ENCODE measurements at places on chromosomes 5 and 9.

GRCh38 chr5:163458778-163459385, 1.0 kb downstream of the NUDCD2 start:
- no peak for DNase-seq

DNA sequence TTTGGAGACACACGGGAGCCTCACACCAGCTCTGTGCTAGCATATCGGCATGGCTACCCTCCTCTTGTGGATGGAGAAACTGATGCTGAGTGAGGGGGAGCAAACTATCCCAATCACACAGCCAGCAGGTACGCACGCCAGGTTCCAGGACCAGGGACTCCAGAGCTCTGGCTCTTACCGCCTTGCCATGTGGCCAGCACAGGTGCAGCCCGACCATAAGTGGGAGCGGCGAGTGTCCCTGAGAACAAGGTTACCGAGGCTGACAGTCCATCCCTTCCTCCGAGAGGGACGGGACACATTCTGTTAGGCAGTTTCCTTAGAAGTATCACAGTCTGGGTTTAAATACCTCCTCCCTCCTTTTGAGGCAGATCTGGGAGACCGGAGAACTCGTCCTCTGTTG, 86.0 kb downstream of the PAX5 start:
- no peak for DNase-seq

DNA sequence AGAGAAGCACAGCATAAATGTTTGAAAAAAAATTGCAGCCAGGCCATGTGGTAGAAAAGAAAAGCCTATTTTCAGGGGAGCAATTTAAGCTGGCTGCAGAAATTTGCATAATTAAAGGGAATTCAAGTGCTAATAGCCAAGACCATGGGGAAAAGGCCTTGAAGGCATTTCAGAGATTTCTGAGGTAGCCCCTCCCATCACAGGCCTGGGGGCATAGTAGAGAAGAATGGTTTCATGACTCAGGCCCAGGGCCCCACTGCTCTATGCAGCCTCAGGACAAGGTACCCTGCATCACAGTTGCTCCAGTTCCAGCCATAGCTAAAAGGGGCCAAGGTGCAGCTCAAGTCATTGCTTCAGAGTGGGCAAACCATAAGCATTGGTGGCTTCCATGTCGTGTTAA, 1416.0 kb downstream of the EFNA5 start:
- no peak for DNase-seq

DNA sequence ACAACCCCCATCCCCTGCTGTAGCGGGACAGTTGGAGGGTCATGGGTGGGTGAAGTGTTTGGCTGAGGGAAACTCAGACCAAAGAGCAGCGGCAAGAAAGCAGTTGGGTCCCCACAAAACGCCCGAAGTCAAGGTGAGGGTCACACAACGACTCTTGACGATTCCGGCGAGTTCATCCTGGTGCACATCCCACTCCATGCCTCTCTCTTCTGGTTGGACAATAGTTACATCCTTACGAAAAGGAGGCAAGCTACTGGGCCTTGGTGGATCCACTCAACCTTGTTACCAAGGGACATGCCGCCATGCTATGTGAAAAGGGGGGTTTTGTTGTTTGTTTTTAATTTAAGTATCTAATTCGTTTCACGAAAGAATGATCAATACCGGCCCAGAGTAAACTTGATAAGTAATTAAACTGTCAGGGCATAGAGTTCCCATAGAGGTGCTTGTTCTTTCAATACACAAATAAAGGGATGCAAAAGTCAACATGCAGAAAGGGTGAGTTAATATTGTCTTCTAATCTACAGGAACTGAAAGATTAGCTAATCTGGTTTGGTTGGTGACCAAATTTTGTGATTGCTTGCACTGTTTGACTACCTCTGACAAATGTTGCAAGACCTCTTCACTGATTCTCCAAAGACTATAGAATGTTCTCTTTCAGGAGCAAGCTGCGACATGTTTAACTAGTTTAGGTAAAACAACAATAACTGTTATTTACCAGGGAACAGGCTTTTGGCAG, 732 bp upstream of the SMIM15 start:
- no peak for DNase-seq

GRCh38 chr9:121692606-121693387, 41.4 kb downstream of the DAB2IP start:
- no peak for DNase-seq

GRCh38 chr5:135038205-135038812, 4.3 kb upstream of the PITX1 start:
- DNase-seq: no peak

DNA sequence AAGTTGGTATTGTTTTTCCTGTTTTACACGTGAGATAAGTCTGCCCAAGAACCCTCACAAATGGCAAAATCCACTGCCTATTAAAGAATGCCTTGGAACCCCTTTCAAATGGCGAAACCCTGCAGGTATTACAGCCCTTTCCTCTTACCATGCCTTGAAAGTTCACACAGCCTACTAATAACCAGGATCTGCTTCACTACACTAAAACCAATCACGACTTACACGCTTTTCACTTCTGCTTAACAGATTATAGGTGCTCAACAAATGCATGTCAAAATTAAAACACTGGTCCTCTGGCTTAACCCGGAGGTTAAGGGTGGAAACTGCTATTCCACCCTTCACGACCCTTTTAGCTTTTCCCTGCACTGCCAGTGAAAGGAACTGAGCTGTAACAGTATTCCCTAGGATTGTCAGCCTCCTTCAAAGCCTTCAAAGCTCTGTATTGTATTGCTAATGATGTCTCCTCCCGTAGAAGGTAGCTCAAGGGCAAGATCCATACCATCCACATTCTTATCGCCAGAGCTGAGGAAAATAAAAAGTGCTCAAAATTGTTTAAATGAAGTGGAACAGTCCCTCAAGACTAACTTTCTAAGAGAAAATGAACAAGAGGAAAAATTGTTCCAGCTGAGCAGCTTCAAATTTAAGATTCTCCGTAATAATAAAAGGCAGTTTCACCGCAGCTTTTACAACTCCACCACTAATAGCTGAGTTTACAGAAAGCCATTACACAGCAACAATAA, 997 bp downstream of the AUH start:
- peak; percentile 33 for DNase-seq

DNA sequence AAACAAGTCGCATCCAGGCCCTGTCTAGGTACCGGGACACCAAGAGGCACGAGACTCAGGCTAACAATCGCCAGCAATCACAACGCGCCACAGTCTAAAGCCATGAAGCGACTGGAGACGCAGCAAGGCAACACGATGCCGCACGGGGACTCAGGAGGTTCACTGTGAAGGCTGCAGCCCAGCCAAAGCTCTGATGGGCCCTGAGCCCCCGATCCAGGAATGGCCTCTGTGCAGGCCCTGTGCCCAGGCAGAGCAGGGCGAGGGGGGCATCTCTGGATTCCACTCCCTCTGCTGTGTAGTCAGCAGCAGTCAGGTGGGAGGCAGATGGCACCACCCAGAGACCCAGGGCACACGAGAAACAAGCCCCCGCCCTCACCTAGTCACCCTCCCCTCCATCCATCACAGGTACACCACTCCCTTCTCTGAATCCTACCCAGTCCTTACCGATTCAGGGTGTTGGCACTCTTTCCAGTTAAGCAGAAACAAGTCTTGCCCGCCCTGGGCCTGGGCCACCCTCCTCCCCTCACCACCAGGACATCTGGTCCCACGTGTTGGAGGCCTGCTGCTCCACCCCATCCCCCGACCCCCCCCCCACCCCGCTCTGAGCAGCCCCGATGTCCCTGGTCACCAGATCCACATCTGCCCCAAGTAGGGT, 1.1 kb downstream of the RALGDS start:
- peak; percentile 61 for DNase-seq

- no peak for DNase-seq
These were observed 187.9 kb downstream of the MAN2A1 start for GRCh38 chr5:109877670-109878045.

DNA sequence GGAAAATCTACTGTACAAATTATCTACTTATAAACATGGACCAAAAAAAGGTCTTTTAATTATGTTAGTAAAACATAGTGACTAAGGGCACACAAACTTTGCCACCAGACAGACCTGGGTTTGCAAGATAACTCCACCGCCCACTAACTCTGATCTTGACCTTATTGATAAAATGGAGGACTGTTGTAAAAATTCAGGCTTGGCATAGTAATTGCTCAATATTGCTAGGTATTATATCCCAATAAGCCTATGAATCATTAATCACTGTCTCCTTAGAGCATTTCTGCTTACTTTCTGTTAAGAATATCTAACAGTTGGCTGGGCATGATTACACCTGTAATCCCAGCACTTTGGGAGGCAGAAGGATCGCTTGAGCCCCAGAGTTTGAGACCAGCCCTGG, 3.8 kb downstream of the C9orf40 start:
- DNase-seq: no peak

DNA sequence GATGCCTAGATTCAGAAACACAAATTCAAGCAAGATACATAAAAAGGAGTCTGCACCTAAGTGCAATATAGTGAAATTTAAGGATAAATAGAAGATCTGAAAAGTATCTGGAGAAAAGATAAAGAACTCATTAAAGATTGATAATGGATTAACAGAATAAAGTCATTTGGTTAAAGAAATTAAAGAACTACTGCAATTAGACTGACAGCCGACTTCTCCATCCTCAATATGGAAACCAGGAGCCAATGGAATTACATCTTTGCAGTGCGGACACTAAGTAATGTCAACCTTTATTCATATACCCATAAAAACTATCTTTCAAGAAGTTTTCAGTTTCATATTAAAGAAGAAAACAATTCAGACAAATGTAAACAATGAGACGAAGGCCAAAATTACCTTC, 81.0 kb downstream of the MRPL36 start:
- DNase-seq: no peak
